Putamen (tissue), 1 donor: ENCODE measurements at places on chromosomes 3 and 15.

- no peak for DNase-seq
Measured at GRCh38 chr3:14785207-14786155, 33.3 kb upstream of the FGD5 start.

GRCh38 chr3:69388241-69388640 is 2.4 kb upstream of the FRMD4B start:
- DNase-seq: no peak

DNA sequence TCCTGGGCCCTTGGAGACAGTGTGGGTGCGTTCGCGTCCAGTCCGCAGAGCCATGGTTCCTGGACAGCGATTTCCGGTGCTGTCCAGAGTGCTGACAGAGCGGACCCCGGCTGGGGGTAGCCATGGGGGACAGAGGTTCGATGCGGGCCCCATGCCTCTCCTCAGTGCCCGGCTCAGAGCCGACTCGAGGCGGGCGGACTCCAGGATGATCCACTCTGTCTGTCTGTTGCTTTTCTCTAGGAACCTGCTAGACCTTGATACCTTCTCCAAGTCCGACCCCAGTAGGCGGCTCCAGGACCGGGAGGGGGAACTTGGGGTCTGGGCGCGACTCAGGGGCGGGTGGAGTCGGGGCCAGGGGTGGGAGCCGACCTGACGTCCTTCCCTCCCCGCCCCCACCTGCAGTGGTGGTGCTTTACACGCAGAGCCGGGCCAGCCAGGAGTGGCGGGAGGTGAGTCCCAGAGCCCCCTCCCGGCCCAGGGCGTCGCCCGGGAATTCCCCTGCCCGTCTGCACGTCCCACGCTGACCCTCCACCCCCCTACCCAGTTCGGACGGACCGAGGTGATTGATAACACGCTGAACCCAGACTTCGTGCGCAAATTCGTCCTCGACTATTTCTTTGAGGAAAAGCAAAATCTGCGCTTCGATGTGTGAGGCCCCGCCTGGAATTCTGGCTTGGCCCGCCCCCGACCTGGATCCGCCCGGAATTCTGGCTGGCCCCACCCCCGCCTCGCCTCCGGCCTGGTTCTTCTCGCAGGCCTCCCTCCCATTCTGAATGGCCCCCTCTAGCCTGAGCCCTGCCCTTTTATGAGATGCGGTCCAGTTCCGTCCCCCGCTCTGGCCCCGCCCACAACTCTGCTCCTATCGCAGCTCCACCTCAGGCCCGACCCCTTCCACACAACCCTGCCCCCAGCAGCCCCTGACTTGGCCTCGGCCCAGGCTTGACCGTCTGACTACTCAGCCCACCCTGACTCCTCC is 1.0 kb downstream of the CPNE9 start:
- DNase-seq: no peak

- no peak for DNase-seq
Measured at GRCh38 chr3:46659285-46659684, 34.2 kb downstream of the ALS2CL start.

- no peak for DNase-seq
Measured at GRCh38 chr3:187855131-187855530, 109.9 kb upstream of the BCL6 start.

GRCh38 chr3:142861926-142862325 is 27.0 kb downstream of the PCOLCE2 start:
- DNase-seq: no peak
